CD4-positive, alpha-beta T cell treated with Interleukin-12 subunit alpha and Interleukin-12 subunit beta, for 1 hour (primary cell): ENCODE measurements at places on chromosomes 3 and 15.
A peak's percentile ranks its signal among the peaks of the same experiment; 100 is the strongest.

GRCh38 chr15:85336880-85337279 lies 43.5 kb upstream of the AKAP13 start:
- DNase-seq: no peak

GRCh38 chr15:31275331-31276262 lies 51.0 kb upstream of the KLF13 start:
- DNase-seq: no peak

DNA sequence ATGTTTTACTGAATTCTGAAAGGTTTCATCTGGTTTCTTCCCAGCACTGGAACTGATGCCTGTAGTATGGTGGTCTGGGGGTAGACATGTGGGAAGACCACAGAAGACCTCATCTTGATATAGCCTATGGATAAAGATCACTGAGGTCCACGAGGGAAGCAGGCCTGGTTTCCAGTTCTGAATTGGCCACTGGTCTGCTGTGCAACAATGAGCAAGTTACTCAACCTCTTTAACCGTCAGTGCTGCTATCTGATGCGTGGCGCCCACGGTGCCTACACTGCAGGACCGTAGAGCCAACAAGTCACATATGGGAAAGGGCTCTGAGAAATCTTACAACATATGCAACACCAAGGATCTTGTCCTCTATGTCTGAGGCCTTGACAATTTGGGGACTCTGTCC lies 13.3 kb downstream of the TLE3 start:
- no peak for DNase-seq

- no peak for DNase-seq
Measured at GRCh38 chr3:192128060-192128459, 599.3 kb downstream of the FGF12 start.

DNA sequence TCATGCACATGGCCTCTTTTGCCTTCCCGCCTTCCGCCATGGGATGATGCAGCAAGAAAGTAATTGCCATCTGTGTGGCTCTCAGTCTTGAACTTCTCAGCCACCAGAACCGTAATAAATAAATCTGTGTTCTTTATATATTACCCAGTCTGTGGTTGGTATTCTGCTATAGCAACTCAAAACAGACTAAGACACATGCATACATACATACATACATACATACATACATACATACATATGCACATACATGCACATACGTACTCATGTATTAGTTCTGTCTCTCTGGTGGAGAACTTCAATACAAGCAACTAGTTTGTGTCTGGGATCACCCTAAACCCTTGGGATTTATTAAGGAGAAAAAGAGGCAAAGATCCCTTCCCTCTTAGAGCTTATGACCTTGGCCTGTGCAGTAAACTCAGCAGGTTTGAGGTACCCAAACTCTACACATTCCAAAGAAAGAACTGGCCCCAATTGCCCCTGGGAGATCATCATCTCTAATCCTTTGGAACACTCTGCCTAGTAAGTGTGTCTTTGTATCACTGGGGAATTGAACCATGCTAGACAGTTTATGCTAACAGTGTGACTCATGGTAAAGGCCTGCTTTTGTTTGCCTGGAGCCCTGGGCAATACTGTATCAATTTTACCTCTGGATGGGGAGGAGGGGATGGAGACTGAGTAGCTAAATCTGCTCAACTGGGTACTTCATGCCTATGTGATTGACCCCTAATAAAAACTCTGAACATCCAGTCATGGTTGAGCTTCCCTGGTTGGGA lies 115.6 kb upstream of the LMCD1 start:
- DNase-seq: no peak

GRCh38 chr3:189273736-189274135 lies 102.0 kb downstream of the TPRG1 start:
- no peak for DNase-seq

DNA sequence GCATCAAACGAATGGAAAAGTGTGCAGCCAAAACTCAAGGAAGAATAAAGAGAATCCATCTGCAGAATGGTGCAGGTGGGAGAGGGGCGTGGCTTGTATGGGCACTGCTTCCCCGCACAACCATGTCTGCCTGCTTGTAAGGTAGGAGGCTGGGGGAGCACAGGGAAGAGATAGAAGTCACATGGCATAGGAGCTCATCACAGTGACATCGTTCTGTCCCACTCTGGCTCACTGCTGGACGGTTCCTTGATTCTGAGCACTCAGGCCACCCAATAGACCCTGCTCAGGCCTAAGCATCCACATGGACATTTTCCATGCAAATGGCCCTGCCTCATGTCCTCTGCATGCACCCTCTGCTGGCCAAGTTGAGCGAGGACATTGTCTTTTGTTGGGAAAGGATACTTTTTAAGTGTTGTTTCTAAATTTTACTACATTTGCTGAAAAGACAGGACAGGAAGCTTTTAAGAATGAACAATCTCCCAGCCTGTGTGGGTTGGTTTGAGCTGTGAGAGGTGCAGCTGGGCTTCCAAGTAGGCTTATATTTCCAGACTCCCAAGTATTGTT lies 3.1 kb downstream of the MYLK start:
- DNase-seq: no peak

DNA sequence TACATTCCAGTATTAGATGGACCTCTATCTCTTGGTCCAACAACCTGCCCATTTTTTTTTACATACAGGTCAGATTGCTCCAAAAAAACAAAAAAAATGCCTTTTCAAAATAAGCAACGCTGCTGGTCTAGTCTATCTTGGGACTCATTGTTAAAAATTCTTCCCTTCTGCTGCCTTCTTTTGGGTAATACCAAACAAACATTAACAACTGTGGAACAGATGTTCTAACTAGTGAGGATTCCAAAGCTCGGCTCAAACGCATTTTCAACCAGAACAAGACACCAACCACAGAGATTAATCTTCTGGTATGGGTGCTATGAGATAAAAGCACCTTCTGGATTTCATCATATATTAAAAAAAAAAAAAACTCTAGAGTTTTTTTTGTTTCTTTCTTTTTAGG lies 24.7 kb downstream of the ARHGAP31 start:
- no peak for DNase-seq

DNA sequence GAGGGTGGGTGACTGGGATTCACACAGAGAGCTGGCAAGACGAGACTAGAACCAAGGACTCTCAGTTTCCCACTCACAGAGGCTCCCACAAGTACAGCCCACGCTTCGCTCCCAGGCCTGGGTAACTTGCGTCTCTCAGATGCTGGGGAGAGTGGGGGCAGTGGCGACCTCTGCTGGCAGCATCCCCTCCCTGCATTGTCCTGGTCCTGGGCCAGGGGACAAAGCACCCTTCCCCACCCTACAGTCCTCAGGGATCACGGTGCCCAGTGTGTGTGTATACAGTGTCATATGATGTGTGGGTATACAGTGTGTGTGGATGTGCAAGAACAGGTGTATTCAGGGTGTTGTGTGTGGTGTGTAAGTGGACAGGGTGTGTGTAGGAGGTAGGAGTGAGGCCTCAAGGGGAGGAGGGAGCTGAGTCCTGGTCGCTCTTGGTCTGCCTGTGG lies 12.8 kb downstream of the VILL start:
- peak; percentile 65 for DNase-seq

- DNase-seq: no peak
Measured at GRCh38 chr3:23940775-23941174, 4.3 kb upstream of the NR1D2 start.

DNA sequence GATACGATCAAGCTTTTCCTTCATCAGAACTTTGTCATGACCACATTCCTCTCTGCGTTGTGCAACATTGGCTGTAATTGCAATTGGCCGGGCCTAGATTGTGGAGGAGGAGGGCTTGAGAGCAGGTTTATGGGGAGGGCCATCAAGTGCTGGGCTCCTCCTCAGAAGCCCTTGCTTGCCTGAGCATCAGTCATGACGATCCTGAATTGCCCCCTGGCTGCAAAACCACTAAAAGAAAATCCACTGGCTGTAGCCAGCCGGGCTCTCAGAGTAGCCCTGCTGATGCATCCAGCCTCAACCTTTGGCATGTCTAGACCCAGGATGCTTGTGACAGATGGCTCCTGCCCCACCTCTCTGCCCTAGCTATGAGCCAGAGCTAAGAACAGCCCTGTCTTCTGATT lies 13.4 kb upstream of the TRH start:
- no peak for DNase-seq

- no peak for DNase-seq
Measured at GRCh38 chr15:71136159-71136783, 21.0 kb downstream of the THSD4 start.

DNA sequence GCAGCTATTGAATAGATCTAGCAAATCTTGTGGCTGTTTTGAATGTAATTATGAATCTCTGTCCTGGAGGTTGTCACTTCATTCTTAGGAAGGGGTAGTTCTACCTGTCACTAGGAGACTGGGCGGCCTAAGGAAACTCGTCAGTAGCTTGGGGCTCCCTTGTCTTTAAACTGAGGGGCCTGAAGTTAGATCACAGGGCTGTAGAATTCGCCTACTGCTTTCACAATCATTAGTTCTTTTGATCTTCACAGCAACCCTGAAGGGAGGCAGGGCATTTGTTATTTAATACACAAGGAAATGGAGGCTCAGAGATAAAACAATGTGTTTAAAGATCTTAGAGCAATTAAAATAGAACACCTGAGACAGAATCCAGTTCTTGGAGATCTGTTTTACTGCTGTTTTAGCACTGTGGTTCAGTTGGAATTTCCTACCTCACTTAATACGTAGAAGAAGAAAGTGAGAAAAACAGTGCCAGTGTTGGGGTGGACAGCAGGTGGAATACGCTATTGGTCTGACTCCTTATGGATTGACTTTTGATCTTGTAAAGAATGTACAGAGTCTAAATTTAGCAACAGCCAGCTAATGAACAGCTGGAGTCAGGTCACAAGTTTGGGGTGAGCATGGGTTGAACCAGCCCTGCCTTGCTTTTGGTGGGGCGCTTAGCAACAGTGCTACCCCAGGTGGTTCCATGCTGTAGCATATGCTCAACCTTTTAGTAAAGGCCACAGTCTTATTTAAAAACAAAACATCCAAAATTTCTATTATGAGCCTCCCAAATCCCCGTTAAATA lies 71.4 kb upstream of the BHLHE40 start:
- DNase-seq: no peak

- DNase-seq: no peak
Measured at GRCh38 chr15:99590913-99591646, 25.3 kb downstream of the MEF2A start.

DNA sequence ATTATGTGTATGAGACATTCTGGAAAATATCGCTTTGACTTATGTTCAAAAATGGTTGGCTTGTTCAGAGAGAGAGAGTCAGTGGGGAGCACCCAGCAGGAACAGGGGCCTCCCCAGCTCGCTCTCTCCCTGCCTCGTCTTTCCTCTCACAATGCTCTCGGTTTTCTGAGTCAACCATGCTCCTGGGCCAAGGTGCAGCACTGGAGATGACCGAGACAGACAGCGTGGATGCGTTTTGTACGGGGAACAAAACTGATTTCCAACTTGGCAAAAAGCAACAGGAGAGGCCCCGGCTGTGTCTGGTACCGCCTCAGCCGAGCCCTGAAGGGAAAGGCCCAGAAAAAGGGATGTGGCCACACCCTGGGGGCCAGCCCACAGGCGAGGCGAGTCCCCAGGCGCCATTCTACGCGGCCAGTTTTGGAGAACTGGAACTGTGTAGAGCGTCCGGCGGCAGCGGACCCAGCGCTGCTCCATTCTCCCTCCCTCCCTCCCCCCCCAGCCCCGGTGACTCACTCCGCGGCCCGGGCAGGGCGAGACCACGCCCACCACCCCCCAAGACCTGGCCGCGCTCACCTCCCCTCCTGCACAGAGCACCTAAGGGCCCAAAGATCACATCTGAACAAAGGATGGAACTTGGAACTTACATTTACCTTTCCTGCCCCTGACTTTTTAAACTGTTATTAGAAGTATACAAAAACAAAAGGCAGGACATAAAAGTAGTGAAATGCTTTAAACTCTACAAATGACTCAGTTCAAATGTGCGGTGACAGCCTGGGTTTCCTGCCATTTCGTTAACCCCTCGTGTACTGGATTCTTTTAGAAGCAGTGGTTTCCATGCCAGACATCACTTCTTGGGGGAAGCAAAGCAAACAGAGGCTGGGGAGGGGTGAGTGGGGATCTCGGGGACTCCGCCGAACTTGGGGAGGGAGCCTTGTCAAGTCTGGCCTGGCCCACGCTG lies 12.7 kb downstream of the ATP10A start:
- peak; percentile 70 for DNase-seq

- no peak for DNase-seq
Measured at GRCh38 chr15:74306781-74307217, 60.6 kb downstream of the CYP11A1 start.

- no peak for DNase-seq
Measured at GRCh38 chr15:67051088-67052045, 14.0 kb upstream of the SMAD3 start.

GRCh38 chr15:32790352-32790999 lies 72.7 kb downstream of the GREM1 start:
- no peak for DNase-seq

- no peak for DNase-seq
Measured at GRCh38 chr15:94027581-94027980, 203.8 kb upstream of the MCTP2 start.

DNA sequence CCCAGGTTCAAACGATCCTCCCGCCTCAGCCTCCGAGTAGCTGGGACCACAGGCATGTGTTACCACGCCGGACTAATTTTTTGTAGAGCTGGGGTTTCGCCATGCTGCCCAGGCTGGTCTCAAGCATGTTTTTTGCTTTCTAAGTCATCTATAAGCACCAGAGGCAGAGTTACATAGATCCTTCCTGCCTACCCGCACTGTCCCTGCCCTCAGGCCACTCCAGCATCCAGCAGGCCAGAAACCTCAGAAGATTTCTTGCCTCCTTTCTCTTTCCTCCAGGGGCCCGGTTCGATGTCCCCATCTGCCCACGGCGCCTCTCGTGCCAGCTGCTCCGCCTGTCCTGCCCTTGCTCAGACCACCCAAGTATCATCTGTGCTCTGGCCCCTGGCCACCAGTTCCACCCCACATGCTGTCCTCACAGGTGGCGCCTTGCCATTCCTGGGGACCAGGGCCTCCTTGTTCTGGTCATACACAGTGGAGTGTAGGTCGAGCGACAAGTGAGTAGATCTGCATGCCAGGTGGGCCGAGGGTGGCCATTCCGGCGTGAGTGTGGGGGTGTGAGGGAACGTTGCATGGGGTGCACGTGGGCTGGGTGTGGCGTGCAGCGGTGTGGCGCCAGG lies 27.3 kb downstream of the KLHDC8B start:
- DNase-seq: no peak

DNA sequence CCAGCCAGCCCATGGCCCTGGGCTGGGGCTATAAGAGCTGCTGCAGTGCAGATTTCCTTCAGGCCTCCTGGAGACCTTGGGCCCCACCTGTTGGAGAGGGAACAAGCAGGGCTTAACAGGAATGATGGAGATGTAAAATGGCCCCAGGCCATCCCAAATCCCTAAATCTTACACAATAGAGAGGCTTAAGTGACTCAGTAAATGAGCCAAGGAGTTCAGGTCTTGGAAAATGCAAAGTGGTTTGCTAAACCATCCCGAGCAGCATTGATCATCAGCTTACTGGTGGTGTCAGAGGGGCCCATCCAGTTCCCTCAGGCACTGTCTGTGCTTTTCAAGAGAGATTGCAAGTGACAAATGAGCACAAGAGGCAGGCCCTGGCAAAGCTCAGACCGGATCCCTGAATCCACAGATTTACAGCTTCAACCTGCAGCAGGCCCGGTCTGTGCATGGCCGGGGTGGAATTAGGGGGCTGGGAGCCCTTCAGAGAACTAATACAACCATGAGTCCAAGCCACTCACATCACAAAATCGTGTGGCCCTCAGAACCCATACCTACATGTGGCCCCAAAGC lies 325.4 kb downstream of the UACA start:
- no peak for DNase-seq

GRCh38 chr3:908839-909238 lies 184.0 kb upstream of the CNTN6 start:
- DNase-seq: no peak

- no peak for DNase-seq
Measured at GRCh38 chr15:46146002-46146401, 511.2 kb downstream of the SQOR start.
